LNCaP clone FGC (cell line): ENCODE measurements at places on chromosomes 7 and 10.
A peak's percentile ranks its signal among the peaks of the same experiment; 100 is the strongest.

DNA sequence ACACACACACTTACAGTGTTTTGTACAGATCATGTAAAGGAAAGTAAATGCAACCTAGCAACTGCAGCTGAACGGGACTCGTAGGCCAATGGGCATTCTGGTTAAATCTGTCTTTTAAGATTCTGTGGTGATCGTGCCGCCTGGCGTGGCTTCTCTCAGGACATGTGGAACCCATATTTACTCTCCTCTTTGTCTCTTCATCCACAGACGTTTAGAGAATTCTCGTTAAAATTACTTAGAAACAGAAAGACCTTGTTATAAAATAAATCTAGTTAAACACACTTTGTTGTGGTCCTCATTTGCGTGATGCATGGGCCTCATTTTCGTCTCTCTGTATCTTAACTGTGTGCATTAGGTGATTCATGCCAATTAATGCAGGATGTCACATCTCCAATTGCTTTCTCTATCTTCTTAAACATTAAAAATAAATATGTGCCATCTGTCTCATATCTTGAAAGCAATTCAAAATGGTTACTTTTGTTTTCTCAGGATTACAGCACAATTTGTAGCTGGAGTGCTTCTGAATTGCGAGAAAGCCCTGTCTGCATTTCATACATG is 11.5 kb downstream of the KLF6 start:
- no peak for DNase-seq

DNA sequence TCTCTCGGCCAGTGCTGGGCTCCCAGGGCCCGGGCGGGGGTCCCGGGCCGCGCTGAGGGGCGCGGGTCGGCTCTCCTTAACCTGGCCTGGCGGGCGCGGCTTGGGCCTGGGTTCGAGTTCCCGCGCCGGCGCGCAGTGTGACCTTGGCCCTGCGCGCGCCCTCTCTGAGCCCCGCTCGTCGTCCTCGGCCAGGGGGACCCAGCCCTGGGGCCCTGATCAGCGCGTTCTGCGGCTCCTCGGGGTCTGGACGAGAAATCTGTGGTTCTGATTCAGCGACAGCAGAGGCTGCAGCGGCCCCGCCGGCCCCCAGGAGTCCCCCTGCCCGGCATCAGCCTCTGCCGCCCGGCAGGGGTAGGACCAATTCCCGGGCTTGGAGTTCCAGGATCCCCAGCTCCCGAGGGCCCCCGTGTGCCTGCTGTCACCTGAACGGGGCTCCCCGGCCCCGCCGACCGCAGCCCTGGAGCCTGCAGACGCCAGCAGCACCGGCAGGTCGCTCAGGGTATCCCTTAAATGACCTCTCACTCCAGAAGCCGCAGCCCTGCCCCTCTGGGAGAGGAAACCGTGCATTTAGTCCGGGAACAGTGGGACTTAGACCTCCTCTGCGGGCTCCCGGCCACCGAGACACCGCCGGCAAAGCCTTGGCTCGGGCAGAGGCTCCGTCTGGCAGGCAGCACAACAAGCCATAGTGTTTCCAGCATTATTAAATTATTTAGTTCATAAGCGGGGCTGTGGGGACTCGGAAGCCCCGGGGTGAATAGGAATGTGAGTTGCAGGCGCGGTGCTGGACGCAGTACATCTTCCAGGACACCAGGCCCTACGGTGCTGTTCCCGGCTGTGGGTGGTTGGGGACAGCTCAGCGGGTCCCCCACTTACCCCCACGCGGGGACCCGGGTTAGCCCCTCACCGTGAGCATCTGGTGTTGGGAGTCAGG is 572 bp downstream of the CHST12 start:
- no peak for DNase-seq

DNA sequence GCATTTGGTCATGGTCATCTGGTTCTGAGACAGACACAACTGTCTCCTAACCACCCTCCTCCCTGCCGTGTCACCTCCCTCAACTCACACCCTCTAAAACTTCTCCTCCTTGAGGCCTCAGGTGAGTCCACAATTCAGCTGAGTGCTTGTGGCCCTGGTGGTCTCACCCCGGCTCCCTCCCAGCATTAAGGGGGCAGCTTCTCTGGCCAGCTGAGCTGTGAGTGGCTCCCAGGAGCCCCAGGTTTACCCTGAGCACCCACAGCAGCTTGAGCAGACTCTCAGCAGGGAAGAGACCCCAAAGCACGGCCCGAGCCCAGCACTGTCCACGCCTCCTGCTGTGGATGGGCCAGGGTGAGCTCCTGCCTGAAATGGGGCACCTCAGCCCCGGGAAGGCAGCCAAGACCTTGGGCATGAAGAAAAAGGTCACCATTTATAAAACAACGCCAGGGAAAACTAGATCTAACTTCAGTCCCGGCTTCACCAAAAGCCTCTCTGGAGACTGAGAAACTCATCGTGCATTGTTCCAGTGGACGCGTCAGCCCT is 201.2 kb downstream of the TCERG1L start:
- DNase-seq, result no peak

DNA sequence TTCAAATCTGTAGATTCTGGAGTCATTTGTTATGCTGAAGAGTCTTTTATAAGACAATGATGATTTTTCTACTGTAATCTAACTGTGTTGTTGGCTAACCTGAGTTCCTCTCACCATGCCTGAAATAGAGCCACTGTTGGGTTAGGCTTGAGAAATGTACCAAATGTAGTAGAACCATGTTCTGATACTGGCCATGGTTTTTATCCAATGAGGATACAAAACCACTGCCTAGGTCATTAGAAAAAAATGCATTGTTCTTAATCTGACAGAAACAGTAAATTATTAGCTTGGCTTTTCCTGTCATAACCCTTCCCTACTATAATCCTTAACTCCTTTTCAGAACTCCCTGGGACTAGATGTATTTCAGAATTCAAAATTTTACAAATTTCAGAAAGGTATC is 86.6 kb downstream of the RAPGEF5 start:
- no peak for DNase-seq

GRCh38 chr7:139948587-139949335 is 114.0 kb downstream of the PARP12 start:
- no peak for DNase-seq

- no peak for DNase-seq
Observed at GRCh38 chr7:106658316-106659165, 2.4 kb downstream of the CCDC71L start.

- DNase-seq, result no peak
Observed at GRCh38 chr7:100212631-100213286, 7.0 kb upstream of the PVRIG start.

DNA sequence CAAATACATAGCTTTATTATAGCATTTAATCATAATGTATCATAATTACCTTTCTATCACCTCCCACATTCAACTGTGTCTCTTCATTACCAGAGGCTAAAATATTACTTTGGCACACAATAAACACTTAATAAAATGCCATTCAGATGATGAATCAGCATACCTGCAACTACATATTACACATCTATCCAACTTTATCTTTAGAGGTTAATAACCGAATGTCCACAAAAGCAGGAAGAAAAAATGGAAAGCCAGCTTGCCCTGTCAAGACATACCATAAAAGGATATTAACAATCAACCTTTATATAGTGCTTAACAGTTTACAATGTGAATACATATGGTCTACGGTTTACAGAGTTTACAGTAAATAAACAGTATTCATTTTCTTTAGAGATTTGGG is 12.7 kb downstream of the CACUL1 start:
- no peak for DNase-seq

- no peak for DNase-seq
Observed at GRCh38 chr7:26293569-26294308, 2.1 kb downstream of the SNX10 start.

DNA sequence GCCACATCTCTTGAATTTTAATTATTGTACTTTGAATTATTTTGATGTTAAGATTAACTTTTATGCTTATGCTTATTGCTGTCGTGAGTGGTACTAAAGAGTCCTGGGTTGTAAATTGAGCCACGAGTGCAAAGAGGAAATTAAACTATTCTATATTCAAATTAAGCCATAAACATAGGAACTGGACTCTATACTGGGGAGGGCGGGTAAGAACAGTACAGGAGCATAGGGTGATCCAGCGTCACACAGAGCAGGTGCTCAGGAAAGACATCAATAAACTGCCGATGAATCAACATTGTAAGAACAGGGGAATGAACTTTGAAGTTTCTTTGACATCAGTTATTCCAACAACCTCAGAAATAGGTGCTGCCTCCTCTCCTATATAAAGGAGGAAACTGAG is 219.6 kb downstream of the CACNB2 start:
- DNase-seq, result no peak

DNA sequence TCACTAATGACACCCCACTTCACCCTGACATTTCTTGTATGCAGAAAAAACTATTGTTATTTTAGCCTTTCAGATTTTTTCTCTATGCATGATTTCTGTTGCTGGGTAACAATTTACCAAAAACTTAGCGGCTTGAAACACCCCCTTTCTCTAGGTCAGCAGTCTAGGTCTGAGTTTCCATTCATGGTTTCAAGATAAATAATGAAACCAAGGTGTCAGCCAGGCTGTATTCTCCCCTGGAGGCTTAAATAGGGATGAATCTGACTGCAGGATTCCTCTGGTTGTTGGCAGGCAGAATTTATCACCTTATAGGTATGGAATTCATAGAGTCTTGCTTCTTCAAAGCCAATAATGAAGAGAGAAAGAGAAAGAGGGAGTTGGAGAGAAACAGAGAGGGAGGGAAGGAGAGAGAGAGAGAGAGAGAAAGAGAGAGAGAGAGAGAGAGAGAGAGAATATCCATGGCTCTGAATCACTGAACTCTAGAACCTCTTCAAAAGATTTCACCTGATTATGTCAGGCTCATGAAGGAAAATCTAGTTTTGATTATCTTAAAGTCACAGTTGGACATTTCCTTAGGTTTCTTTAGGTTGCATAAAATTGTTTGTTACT is 1224.6 kb upstream of the LRRTM3 start:
- DNase-seq, result no peak

DNA sequence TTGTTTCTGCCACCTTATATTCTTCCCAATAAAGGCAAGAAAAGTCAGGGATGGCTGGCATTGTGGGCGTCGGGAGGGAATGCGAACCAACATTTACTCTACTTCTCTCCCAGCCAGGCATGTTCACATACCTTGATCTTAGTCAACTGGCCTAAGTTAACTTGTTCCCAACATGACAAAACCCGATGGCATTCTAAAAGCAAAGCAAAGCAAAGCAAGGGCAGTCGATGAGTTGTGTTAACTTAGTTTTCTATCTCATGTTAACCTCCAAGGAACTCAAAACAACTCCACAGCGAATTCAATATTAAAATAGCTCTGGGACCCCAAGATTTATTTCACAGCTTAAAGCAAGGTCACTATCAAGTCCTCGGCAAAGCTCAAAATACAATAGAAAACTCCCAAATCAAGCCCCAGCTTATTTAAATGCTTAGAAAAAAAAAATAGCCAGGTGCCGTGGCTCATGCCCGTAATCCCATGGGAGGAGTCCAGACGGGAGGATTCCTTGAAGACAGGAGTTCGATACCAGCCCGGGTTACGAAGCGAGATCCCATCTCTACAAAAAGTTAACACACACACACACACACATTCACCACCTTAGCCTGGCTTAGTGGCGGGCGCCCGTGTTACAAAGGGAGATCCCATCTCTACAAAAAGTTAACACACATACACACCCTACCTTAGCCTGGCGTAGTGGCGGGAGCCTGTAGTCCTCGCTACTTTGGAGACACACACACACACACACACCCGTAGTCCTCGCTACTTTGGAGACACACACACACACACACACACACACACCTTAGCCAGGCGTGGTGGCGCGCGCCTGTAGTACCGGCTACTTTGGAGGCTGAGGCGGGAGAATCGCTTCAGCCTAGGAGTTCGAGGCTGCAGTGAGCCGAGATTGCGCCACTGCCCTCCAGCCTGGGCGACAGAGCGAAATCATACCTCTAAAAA is 901 bp upstream of the CCNY start:
- no peak for DNase-seq

GRCh38 chr7:155680864-155681263 is 36.4 kb downstream of the RBM33 start:
- DNase-seq, result no peak

DNA sequence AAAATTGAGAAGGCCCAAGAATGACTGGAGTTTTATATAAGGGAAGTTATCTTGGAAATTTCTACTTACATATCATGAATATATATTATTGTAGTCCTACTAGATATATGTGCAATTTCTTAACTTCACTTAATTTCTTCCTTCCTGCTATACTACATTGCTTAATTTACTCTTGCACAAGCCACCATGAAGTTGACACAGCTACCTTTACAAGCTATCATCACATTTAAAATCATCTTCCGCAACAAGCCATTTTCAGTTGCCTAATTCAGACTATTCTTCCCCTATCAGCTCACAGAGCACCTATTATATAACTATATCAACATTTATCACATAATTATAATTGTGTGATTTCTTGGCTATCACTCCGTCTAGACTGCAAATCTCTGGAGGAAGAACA is 418.4 kb downstream of the PARD3 start:
- DNase-seq, result no peak

GRCh38 chr10:7819121-7819460 is 786 bp downstream of the TAF3 start:
- no peak for DNase-seq

- DNase-seq, result no peak
Observed at GRCh38 chr7:150968734-150969372, 9.3 kb downstream of the KCNH2 start.

GRCh38 chr10:131221632-131222277 is 89.8 kb downstream of the TCERG1L start:
- DNase-seq, result no peak

DNA sequence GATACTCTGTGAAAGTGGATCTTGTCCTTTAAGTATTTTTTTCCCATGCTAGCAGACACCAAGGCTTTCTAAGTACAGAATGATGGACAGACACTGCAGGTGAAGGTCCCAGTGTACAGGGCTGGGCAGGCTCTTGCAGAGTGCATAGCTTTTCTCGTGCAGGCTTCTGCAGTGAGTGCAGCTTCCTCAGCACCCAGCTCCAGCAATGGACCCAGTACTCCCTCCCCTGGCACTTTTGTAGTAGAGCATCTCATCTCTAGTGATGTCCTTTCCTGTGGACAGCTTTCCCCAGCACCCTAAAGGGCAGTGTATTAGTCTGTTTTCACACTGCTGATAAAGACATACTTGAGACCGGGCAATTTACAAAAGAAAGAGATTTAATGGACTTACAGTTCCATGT is 104.3 kb downstream of the CUL2 start:
- no peak for DNase-seq

GRCh38 chr7:72080341-72080766 is 331.8 kb downstream of the CALN1 start:
- DNase-seq, result no peak

- no peak for DNase-seq
Observed at GRCh38 chr7:76515999-76516443, 5.7 kb downstream of the UPK3B start.

DNA sequence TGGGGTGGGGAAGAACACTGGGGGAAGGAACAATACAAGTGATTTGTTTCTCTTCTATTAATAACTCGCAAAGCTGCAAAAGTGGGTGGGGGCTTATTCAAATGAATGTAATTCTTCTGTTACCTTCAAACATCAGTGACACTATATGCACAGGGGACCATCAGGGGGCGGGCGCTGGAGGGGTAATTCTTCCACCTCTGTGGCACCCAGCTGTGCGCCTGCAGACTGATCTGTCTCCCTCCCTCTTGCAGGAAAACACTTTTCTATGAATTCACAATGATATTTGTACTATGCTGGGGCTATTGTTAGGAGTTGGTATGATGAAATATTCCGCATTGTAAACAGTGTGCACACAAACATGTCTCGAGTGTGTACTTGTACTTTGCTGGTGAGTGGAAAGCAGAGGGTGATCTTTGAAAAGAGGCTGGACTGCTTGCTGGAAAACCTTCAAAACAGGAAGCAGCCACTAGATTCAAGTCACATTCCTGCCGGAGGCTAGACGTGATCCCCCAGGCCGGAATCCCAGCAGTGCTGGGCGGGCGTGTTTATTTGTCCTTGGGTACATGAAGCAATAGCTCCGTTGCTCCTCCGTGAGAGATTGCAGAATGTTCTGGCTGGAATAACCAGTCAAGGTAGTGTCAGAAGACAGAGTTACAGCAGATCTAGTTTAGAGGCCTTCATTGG is 15.8 kb upstream of the BNIP3 start:
- peak; percentile 86 for DNase-seq
